ENCODE measurements at places on chromosomes 2 and 18.

- no peak for DNase-seq
Measured at GRCh38 chr2:62933398-62933917, 117.2 kb upstream of the OTX1 start.

DNA sequence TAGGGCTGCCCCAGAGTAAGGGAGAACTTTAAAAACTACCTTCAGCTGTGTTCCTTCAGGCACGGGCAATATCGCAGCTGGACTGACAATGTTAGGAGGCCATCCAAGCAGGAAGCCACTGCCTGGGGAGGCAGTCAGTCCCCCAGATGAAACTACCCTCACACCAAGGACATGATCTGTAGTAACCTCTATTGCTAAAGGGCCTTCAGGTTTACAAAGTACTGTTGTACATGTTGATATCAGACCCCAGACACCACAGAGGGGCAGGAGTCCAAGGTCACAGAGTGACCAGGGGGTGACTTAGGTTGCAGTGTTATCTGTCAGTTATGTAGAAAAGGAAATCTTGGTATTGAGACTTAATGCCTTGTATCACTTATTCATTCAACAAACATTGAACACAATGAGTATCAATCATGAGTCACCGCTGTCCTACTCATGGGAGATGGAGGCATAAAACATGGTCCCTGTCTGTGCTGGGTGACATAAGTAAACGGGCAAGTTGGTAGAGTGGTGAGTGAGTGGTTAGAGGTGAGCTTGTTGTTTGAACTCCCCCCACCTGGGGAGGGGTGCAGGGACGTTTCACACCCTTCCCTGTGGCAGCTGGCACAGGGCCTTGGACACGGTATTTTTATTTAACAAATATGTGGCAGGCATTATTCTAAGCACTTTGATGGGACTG is 7.1 kb downstream of the CABLES1 start:
- DNase-seq = no peak

DNA sequence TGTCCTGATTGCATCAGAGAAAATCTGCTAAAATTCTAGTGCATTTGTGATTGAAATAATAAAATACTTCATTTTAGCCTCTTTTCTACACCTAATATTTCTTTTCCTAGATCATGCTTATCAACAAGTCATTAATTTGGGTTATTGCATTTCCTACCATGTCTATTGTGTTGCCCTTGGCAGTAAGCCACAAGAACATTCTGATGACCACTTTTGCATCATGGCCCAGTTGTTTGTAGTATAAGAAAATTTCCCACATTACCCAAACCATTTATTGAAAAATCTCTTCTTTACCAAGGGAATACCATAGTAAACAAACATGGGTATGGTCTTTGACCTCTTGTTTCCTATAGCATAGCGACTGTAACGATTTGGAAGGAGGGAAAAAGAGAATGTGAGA is 76.3 kb downstream of the R3HDM1 start:
- DNase-seq = no peak

- no peak for DNase-seq
Measured at GRCh38 chr2:210616074-210616473, 59.7 kb downstream of the CPS1 start.

GRCh38 chr2:236552581-236553363 is 16.9 kb upstream of the ACKR3 start:
- DNase-seq = no peak

DNA sequence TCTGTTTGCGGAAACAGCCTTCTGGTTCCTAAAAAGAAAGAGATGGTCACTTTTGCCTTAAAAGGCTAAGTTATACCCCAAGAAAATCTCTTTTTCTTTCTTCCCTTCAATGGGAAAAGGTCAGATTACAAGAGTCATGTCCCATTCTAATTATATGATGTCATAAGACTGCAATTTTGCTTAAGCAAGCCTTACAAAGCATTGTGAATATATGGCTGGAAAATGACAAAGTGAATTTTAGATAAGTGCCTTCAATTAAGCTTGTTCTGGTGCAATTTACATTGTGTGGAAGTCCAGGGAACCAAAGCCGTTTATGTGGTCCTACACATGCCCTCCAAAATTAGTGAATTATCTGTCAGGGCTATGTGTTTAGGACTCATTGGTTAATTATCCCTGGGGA is 7.6 kb upstream of the BMP10 start:
- no peak for DNase-seq

DNA sequence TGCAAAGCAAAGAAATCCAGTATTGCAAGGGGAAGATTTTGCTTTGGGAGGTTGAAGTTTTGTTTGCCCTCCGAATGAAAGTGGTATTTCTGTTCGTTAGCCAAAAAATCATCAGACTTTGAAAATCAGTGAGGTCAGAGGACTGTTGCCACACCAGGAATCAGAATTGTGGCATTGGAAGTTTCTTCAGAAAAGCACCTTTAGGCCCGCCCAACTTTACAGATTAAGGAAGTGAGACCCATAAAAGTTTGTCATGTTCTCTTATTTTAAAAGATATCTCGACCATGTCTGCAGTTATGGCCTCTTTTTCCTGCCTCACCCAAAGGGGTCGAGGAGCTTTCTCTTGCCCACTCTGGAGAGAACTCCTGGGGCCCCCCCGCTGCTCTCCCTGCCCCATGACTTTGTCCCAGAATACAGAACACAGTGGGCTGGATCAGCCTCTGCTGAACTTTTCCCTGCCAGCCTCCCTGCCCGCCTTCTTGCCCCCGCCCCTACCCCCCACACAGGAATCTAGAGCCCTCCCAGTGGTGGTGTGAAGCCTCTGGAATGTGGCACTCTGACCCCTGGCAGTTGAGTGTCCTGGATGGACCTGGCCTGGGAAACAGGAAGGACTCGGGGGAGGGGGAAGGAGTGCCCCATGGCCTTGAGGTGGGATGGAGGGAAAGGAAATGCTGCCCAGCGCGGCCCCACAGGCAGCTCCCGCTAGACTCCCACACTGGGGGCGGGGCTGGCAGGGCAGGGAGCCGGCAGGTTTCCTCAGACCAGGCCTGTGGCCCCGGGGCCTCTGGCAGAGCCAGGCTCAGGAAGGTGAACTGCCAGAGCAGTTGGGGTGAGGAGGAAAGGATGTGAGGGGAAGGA is 25.3 kb downstream of the CRIM1 start:
- no peak for DNase-seq

DNA sequence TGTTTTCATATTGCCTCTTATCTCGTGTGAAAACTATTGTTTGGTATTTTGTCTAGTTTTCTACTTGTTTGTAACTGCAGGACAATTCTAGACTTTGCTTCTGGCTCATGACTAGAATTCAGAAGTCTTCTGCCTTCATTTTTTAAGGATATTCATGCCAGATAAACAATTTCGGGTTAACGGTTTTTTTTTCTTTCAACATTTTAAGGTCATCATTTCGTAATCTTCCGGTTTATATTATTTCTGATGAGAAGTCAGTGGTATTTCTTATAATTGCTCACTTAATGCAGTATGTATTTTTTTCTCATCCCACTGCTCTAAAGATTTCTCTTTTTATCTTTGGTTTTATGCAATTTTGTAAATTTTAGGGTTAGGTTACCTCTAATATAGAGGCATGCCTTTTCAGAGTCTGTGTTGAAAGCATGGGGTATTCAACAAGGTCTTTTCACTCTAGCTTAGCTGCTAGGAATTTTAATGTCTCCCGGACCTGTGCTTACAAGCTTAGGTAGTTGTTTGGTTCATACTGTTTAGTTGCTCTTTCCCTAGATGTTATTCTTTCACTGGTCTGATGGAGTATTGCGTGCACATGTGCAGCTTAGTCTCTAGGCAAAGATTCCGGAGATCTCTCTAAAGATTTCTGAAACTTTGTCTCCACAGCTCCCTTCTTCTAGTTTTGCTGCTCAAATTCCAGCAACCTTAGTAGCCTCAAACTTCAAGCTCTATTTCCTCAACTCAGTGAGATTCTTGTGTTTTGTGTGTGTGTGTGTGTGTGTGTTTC is 198.1 kb downstream of the MCFD2 start:
- no peak for DNase-seq

- DNase-seq = no peak
Measured at GRCh38 chr18:50569930-50570329, 10.0 kb downstream of the MAPK4 start.

DNA sequence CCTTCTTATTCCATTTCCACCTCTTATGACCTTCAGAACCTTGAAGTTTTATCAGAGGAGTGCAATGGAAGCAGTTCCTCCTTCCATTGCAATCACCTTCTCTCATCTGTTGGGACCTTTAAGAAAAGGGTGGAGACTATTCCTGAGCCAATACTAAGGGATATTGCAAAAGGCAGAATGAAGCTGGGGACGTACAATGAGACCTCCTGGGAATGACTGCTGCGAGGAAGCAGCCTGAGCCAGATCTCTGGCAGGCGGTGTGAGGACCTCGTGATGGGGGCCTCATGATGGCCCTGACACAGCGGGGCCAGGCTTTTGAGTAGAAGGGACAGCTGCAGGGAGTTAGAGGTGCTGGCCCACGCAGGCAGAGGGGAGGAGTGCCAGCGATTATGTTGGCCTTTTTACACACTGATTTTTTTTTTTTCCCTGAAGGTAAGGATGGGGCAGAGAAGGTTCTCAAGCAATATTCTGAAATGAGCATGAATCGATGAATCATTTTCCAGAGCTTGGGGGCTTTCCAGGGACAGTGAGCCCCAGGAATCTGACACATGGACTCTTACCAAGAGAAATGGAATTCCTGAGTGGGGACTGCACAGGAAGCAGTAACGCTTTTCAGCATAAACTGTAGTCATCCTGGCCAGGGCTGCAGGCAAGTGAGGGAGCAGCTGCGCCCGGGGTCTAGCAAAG is 40.0 kb upstream of the LAPTM4A start:
- DNase-seq = no peak

DNA sequence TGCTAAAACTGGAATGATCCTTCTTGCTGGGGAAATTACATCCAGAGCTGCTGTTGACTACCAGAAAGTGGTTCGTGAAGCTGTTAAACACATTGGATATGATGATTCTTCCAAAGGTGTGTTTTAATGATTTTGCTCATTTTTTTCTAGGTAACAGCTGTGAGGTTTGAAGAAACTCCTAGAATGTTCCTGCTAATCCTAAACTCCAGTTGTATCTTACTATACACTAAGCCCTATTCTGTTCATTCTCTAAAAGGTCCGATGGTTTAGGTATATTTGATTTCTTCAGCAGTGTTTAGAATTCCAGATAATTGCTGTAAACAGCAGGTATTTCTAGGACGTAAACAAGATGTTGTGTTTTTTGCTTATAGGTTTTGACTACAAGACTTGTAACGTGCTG is 2.3 kb downstream of the MAT2A start:
- no peak for DNase-seq

- DNase-seq = no peak
Measured at GRCh38 chr2:46769809-46770208, 145.8 kb downstream of the MCFD2 start.

- DNase-seq = peak; percentile 16
Measured at GRCh38 chr2:214379227-214379626, 31.6 kb upstream of the VWC2L start.

DNA sequence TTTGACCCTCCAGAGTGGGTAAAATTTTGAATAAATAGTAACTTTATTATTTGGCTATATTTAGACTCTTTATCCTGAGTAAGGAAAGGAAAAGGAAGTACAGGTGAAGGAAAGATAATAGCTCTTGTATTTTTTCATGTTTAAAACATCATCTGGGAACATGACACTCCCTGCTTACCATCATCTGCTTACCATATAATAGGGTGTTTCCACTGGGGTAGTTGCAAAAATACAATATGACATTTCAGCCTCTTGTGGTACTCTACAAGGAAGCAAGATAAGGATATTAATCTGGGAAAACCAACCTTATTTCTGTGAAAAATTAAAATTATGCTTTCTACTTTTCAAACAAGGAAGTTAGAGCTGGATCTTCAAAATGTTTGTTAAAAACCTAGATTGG is 9.9 kb downstream of the RELCH start:
- DNase-seq = no peak

DNA sequence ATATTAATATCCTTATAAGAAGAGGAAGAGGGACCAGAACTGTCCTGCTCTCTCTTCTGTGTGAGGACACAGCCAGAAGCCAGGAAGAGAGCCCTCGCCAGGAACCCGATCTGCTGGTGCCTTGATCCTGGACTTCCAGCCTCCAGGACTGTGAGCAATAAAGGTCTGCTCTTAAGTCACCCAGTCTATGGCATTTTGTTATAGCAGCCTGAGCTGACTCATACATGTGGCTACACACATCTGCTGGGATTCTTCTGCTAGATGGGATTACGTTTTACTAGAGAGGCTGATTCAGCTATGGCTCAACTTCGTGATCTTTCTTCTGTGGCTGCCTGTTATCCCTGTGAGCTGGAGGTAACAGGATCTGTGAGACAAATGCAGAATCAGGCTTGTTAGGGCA is 29.6 kb downstream of the ARL4C start:
- DNase-seq = no peak

DNA sequence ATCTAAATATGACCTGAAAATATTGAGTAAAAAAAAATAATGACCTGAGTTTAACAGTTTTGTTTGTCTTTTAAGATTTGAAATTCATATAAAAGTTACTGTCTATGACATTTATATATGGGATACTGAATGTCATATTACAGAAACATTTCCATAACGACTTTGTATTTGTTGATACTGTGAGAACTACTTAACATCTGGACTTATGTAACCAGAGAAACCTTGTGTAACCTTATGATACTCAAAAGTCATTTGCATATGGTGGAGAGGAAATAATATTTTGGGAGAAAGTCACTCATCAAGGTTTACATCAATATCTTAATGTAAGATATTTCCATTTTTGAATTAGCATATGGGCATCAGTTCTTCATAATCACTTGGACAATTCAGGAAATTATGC is 12.6 kb downstream of the MFSD6 start:
- DNase-seq = no peak

DNA sequence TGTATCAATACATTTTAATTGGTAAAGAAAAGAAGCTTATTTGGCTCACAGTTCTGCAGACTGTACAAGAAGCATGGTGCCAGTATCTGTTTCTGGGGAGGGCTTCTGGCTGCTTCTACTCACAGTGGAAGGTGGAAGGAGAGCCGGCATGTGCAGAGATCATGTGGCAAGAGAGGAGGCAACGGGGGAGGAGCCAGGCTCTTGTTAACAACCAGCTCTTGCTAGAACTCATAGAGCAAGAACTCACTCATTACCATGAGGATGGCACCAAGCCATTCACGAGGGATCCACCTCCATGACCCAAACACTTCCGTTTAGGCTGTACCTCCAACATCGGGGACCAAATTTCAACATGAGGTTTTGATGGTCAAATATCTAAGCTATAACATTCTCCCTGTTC is 7.5 kb downstream of the PARD6G start:
- DNase-seq = no peak

DNA sequence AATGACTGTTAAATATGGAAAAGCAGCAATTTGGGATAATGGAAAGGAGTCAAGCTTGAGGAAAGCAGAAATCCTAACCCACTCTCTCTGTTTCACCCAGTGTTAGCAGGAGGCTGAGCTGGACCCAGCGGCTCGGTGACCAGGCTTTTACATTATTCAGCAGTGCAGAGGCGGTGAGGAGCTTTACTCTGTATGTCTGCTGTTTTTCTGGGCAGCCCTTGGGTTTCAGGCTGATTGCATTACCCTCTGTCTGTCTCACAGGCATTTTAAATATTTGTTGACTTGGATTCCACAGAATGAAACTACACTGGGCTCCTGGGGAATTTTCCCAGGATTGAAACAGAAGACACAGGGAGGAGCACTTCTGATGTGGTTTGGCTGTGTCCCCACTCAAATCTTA is 368.0 kb downstream of the GALR1 start:
- no peak for DNase-seq

- DNase-seq = no peak
Measured at GRCh38 chr2:16169381-16169960, 229.1 kb downstream of the MYCN start.
